NB4 (cell line): ENCODE measurements at places on chromosomes 7 and 10.

DNA sequence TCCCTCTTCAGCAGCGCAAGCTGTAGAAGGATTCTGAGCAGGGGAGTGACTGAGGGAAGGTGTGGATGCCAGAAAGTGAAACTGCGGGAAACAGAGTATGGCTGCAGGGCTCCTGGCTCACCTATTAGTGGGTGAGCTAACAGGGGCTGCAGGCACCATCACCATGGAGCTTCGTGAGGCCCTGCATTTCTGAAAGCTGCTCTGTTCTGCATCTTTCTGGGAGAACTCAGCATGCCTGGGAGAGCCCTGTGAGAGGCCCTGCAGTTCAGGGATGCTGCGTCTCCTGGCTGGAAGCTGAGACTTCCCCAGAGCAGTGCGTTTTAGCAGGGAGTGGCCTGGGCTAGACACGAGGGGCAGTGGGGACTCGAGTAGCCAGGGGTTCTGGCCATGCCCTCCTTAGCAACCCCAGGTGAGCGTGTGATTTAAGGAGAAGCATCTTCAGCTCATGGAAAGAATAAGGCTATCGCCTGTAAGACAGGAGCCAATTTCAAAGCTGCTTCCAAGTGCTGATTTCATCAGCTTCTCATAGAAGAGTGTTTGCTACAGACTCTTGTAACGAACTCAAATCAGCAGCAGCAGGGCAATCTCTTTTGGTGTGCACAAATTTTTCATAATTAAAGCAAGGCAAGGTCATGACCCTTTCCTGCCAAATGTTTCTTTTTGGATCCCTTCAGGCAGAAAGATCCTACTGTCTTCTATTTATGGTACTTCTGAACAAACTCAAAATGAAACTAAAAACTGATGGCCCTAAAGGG is 293.6 kb upstream of the ZNF32 start:
- DNase-seq = no peak

GRCh38 chr10:130427216-130427722 is 291.1 kb downstream of the GLRX3 start:
- DNase-seq = no peak

DNA sequence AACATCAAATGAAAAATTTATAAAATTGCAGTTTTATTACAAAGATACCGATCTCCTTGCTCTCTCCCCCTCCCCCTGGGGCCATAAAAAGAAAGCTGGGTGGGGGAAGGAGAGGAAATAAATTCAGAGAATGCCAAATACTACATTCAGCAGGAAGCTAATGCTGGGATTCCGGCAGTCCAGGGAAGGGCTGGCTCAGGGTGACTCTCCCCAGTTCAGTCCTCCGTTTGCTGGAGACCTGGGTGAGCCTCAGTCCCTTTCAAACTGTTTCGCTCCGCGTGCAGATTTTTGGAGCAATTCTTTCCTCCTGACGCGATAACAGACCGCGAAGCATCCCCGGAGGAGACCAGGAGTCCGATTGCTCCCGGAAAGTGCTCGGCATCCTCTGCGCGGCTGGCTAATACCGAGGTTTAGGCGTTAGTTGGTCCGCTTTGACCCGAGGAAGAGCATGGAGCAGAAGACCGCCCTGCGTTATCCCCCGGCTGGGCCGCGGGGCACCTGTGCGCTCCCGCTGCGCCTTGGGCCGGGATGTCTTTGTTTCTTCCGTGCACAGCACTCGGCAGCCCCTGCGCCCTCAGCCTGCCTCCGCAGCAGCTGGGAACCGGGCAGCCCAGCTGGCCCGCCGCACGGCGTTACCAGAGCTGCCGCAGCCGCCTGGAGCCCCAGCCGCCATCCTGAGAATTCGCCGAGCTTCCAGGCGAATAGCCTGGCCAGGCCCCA is 3.9 kb upstream of the HOXA2 start:
- DNase-seq = no peak

DNA sequence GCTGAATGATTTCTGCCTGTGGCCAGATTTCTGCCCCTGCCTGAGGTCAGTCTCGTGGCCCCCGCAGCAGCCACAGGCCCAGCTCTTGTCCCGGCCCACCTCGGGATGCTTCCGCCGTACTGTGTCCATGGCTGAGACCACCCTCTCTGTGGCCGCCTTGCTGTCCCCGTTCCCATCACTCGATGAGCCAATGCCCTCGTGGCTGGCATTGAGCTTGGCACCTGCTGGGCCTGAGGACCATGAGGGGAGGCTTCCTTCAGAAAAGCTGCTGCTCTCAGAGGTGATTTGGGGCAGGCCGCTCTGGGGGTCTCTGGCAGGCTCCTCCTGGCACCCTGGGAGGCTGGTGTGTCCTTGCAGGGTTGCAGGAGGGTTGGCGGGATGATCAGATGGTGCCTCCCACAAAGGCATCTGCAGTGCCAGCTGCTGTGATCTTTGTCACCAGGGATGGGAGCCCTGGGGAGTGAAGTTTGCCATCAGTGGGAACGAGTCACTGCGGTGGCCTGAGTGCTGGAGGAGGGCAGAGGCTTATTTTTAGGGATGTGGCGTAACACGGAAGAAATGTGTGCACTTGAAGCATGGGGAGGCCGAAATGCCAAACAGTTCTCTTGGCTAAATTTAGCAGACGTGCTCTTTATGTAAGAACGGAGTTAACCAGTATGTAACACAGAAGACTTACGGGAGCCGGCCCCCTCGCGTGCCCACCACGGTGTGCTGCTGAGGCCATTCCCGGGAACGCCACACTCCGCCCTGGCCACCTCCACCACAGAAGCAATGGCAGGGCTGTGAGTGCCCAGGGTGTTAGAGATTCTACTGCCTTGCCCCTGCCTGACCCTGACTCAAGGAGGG is 47.7 kb downstream of the VIPR2 start:
- peak; percentile 50 for DNase-seq

- peak; percentile 73 for DNase-seq
These were observed 56.4 kb upstream of the ECHDC3 start for GRCh38 chr10:11685787-11686218.

GRCh38 chr10:64037071-64037661 is 516.0 kb downstream of the REEP3 start:
- DNase-seq = no peak

DNA sequence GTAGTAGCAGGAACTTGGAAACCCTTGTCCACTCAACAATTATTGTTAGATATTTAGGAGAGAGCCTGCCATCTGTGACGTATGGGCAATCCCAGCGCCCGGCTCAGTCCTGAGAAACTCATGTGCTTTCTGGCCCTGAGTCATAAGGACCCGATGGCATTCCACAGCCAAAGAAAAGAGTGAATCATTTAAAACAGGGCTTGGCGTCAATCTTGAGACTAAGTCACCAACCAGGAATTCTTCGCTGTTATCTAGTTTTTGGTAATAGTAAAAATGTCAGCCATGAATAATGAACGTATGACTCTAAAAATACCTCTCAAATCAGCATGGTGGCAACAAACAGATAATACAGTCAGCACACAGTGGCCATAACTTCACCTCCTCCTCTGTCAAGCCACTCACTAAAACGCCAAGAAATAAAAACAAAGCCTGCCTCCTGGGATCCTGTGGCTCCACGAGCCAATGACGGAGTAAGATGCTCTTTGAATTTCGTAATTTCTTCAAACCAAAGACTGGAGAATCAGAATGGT is 140.8 kb downstream of the ADAM12 start:
- no peak for DNase-seq

GRCh38 chr10:27620430-27621397 is 116.6 kb downstream of the RAB18 start:
- no peak for DNase-seq

GRCh38 chr7:141355032-141355431 is 196.2 kb upstream of the AGK start:
- no peak for DNase-seq

GRCh38 chr7:102119213-102119651 is 167.4 kb upstream of the SH2B2 start:
- no peak for DNase-seq

- DNase-seq = no peak
These were observed 37.3 kb upstream of the LEP start for GRCh38 chr7:128203710-128204214.

GRCh38 chr7:143877098-143877497 is 24.9 kb downstream of the TCAF1 start:
- no peak for DNase-seq

- DNase-seq = no peak
These were observed 179.6 kb downstream of the FZD1 start for GRCh38 chr7:91443862-91444261.

- no peak for DNase-seq
These were observed 9.2 kb downstream of the TNPO3 start for GRCh38 chr7:129045682-129046081.

- no peak for DNase-seq
These were observed 142.6 kb upstream of the TMEM196 start for GRCh38 chr7:19916046-19916445.

GRCh38 chr7:45259966-45260646 is 102.5 kb downstream of the RAMP3 start:
- peak; percentile 70 for DNase-seq

GRCh38 chr7:10646194-10646593 is 327.5 kb upstream of the PHF14 start:
- DNase-seq = peak; percentile 68

- DNase-seq = no peak
These were observed 441 bp upstream of the VENTX start for GRCh38 chr10:133237241-133237587.

GRCh38 chr10:6885284-6885683 is 305.2 kb upstream of the PRKCQ start:
- peak; percentile 1 for DNase-seq

DNA sequence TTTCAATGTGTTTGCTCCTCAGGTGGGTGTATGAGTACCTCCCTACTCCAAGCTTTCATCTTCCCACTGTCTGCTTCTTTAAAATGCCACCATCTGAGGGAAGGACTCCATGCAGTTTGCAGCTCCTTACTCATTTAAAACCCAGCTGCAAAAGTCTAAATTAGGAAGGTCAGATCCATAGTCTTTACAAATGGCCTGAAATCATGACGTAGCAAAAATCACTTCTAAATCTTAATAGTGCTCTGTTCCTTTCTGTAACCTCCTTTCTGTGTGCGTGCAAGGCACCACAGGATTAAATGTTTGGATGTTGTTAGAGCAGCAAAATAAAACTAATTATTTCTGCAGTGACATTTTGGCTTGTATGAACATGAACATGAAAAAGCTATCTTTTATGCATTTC is 366.9 kb upstream of the IGFBP3 start:
- no peak for DNase-seq

GRCh38 chr7:37482505-37482904 is 33.8 kb upstream of the ELMO1 start:
- DNase-seq = no peak

DNA sequence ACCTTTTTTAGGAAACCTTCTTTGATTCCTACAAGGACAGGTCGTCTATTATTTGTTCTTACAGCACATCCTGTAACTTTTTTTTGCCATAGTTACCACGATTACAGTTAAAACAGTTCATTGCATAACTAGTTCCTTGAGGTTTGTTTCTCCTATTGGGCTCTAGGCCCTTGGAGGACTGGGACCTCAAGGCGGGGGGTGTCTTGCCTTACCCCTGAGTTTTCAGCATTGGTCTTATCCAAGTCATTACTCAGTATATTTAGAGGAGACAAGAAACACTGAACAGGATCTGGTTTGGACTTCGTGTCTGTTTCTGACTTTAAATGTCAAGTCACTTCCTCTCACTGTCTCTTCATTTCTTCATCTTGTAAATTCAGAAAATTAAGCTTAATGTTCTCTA is 369.8 kb downstream of the SDK1 start:
- DNase-seq = peak; percentile 27

GRCh38 chr7:87391020-87391701 is 45.7 kb downstream of the CROT start:
- DNase-seq = no peak

DNA sequence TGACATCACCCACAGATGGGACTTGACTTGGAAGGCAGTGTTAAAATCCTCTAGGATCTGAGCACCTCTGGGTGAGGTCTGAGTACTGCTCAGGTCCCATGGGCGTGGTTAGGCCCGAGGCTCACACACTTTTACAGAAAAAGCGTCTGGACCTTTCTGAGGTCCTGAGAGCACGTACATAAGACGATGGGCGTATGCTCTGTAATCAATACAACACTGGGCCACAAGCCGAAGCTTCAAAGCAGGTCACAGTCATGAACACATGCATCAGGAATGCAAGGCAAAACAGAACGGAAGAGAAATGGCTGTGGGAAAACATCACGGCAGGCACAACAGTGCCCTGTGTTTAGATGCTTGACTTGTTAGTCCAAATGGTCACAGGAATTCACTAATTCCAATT is 112.2 kb downstream of the LARP4B start:
- DNase-seq = no peak

DNA sequence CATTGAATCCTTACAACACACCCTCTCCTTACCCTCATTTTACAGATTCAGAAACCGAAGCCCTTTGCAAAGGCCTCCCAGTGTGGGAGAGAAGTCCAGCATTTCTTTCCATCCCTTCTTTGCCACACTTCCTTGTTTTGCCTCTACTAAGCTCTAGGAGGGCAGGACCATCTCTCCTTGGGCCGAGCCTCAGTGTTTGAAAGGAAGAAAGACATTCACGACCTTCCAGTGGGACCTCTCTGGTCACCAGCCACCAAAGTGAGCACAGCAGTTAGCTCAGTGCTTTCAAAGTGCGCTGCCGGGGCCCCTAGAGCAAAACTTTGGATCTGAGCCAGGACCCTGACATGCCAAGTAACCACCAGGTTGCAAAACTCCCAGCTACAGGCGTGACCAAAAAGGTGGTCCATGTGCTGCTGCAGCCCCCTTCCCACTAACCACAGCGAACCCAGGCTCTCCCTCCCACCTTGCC is 12.4 kb downstream of the CTBP2 start:
- DNase-seq = peak; percentile 89

DNA sequence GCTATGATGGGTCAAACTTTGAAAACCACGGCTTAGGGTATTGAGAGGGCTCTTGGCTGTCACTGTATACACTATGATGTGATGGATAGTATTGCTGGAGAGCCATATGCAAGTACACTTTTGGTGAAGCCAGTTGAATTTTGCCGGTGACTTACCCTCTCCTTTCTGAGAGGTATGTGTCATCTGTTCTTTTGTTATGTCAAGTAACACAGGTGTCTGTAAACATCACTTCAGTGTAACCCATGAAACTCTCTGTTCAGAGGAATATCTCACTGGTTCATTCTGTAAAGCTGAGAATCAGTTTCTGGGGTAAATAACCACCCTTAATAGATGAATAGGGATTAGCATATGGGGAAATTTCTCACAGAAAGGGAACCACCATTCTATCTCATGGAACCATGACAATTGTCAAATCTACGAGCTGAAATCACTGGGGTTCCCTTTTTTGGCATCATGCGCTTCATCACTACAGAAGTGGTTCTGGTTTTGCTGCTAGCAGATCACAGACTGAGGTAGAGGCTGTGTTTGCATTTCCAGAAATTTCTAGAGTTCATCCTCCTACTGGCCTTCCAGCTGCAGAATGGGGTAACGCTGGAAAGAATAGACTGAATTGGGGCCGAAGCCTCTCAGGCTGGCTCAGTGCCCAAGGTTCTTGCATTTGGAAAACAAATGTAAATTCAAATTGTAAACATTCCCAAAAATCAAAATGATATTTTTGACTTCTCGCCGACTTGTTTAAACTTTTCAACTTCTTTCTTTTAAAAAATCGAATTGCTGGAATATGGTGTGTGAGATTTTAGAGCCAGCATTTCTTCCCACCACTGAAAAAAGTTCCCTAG is 83.3 kb upstream of the CREB5 start:
- no peak for DNase-seq

GRCh38 chr7:51288896-51289622 is 27.6 kb downstream of the COBL start:
- no peak for DNase-seq

GRCh38 chr10:70234668-70235447 is 1.6 kb upstream of the PPA1 start:
- peak; percentile 38 for DNase-seq

GRCh38 chr7:70935311-70935710 is 196.6 kb upstream of the GALNT17 start:
- no peak for DNase-seq
